NCI-H1694 (cell line): ENCODE measurements at places on chromosomes 1 and 21.

GRCh38 chr1:28428012-28428411 lies 58.5 kb downstream of the PHACTR4 start:
- DNase-seq, result no peak

GRCh38 chr21:41064334-41064791 lies 103.6 kb upstream of the BACE2 start:
- DNase-seq, result no peak

GRCh38 chr1:15152318-15153183 lies 996 bp upstream of the TMEM51 start:
- peak; percentile 50 for DNase-seq

- DNase-seq, result no peak
These were observed 99.0 kb downstream of the ZZZ3 start for GRCh38 chr1:77583483-77583882.

- DNase-seq, result no peak
These were observed 114.6 kb upstream of the VAV3 start for GRCh38 chr1:108079440-108080025.

- no peak for DNase-seq
These were observed 880 bp upstream of the MTF2 start for GRCh38 chr1:93078203-93078602.

- DNase-seq, result no peak
These were observed at the start of gene AMIGO1 for GRCh38 chr1:109509176-109510134. Gene AMIGO1, minus strand, starts transcription at chr1:109509727. Its CDS starts 815 bp downstream, at chr1:109508912.

DNA sequence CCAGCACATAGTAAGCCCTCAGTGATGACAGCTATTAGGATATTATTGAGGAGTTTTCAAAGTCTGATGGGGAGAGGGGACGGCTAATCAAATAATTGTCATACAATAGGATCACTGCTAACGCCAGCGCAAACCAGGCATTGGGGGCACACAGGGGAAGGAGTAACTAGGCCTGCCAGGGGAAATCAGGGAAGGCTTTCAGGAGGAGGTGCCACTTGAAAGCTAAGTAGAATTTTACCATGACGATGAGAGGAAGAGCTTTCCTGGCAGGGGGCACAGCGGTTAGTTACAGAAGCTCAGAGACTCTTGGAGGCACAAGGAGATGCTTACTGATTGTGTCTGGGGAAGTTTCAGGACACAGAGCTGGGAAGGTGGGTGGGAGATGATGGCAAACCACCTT lies 47.2 kb upstream of the LAPTM5 start:
- no peak for DNase-seq

DNA sequence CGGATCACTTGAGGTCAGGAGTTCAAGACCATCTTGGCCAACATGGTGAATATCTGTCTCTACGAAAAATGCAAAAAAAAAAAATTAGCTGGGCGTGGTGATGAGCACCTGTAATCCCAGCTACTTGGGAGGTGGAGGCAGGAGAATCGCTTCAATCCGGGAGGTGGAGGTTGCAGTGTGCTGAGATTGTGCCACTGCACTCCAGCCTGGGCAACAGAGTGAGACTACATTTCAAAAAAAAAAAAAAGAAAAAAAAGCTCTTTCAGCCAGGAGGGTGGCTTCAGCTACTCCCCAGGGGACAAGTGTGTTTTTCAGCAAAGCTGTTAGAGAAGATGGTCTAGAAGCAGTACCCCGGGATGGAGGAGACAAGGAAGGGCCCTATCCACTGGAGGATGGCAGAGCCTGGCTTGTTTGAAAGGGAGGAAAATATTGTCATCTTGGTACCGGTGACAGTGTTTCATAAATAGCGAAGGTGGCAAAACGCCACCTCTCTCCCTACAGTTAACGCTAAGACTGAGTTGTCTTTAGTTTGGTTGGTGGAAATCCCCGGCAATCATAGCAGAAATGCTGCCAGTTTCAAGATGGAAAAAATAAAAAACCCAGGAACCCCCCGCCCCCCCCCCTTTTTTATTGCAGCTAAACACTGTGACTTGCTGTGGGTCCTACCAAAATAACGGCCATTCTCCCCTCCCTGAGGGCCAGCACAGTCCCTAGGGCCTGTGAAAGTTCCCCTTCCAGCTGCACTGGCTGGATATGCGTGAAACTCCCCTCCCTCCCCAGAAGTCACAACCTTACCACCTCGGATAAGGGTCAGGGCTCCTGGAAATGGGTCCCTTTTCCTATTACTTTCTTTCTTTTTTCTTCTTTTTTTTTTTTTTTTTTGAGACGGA lies 3.5 kb downstream of the PIK3CD start:
- DNase-seq, result no peak

DNA sequence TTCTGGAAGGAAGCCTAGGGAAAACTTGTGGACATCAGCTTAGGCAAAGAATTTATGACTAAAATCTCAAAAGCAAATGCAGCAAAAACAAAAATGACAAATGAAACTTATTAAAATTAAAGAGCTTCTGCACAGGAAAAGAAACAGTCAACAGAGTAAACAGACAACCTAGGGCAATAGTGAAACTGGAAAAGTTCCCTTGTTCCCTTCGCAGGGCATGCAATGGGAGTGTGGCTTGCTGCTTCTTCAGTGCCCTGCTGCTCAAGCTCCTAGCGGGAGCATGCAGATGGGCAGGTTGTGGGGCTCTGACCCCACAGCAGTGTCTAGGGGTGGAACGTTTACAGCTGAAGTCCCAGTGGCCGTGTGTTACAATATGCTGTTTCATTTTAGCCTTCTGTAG lies 1797.4 kb downstream of the NCAM2 start:
- no peak for DNase-seq

- DNase-seq, result no peak
These were observed 5.0 kb downstream of the C1orf226 start for GRCh38 chr1:162386292-162387225.

- no peak for DNase-seq
These were observed 89.3 kb upstream of the QSOX1 start for GRCh38 chr1:180065408-180065807.

DNA sequence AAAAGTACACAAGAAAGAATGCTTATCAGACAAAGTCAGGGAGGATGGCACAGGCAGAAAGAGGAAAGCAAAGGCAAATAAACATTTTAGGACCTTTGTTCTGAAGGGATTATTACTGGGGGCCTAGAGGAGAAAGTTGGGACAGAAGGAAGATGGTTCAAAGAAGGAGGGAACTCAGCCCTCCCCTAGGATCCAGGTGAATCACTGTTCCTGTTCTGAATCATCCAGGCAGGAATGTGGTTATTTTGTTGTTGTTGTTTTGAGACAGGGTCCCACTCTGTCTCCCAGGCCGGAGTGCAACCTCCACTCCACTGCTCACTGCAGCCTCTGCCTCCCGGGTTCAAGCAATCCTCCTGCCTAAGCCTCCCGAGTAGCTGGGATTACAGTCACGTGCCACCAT lies 38.5 kb upstream of the PSEN2 start:
- DNase-seq, result no peak

DNA sequence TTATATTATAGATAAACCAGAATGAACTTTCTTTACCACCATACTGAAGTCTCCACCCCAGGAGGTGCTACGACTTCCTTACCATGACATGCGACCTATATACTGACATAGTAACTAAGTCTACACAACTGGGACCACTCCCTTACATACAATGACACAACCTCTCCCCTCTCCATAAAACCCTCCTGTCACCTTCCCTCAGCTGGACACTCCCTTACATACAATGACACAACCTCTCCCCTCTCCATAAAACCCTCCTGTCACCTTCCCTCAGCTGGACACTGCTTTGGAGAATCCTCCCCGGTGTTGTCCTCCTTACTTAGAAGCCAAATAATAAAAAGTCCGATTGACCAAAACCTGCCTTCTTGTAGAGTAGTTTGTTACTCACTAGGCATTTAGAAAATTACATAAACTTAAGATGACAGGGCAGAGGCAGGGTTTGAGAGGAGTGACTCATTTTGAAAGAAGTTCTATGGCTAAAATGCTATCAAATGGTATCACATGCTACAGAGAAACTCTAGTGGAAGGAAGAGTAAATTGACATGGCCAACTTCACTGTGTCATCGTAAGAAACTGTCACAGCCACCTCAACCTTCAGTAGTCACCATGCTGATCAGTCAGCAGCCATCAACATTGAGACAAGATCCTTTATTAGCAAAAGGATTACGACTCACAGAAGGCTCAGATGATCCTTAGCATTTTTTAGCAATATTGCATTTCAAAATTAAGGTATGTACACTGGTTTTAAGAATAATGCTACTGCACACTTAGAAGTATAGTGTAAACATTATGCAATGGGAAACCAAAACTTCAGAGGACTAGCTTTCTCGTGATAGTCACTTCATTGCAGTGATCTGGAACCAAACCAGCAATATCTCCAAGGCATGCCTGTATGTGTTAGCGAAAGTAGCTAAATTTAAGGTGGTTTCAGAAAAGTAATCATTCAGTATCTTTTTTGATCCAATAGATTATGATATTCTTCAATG lies 56.4 kb downstream of the AHCTF1 start:
- no peak for DNase-seq
